ENCODE measurements at places on chromosomes 3 and 15.

DNA sequence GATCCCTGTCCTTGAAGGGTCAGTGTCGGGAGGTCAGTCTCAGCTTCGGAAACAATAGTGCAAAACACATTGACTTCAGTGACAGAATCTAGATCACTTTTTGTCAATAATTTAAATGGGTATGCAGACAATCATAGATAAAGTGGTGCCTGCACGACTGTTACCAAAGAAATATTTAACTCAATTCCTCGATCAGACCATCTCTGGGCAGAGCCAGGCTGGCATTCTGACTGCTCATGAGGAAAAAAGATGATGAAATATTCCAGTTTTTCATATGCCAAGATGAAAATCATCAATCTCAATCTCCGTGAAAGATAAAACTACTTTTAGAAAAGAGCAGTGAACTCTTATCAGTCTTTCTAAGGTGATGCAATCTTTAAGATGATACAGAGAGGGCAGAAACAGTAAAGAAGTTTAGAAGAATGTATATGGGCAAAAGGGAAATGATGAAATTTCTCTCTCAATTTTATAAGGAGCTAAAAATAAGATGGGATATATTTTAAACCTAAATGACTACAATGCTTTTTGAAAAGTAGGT is 169.9 kb downstream of the WDR72 start:
- no peak for DNase-seq

- DNase-seq, result no peak
Measured at GRCh38 chr15:57053470-57053869, 135.0 kb downstream of the TCF12 start.

DNA sequence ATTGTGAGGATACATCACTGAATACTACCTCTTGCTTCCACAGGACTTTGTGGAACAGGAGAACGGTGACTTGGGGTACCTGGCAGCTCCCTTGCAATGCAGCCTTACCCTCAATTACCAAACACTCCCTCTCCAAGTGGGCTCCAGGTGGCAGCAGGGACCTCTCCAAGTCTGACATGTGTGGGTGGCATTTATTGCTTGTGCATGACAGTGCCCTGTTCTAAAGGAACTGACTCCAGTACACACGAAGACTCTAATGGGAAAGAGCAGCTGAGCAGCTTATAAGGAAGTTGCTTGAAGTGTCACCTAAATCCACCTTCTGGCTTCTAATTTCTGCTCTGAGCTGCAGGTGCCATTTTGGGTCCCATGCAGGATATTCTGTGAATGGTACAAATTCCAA is 174.1 kb upstream of the SLCO3A1 start:
- DNase-seq, result no peak

GRCh38 chr15:58190419-58190818 is 52.2 kb downstream of the AQP9 start:
- no peak for DNase-seq

- DNase-seq, result no peak
Measured at GRCh38 chr3:143526011-143526545, 322.2 kb downstream of the SLC9A9 start.

- peak; percentile 32 for DNase-seq
Measured at GRCh38 chr15:74453925-74454763, 6.8 kb downstream of the UBL7 start.

- DNase-seq, result no peak
Measured at GRCh38 chr15:53716909-53717876, 42.3 kb downstream of the WDR72 start.

- no peak for DNase-seq
Measured at GRCh38 chr15:50431204-50431603, 7.0 kb downstream of the USP8 start.

GRCh38 chr3:71103430-71103921 is 480.1 kb downstream of the FOXP1 start:
- peak; percentile 71 for DNase-seq

- DNase-seq, result no peak
Measured at GRCh38 chr3:161920196-161920595, 423.6 kb downstream of the OTOL1 start.

DNA sequence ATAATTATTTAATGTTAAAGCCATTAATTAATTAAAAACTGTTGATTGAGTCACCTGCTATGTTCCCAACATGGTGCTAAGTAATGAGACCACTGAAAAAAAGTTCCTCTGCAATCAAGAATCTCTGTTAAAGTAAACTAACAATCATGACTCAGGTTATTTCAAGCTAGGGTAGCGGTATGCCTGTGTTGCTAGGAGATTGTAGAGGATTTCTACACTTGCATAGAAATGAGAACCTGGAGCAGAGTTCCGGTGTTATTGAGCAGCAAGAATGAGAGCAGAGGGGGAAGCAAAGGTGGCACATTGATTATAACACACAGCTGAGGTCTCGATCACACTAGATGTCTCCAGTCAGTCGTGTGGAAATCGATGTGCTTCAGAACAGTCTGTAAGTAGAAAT is 41.4 kb downstream of the C3orf85 start:
- DNase-seq, result no peak

DNA sequence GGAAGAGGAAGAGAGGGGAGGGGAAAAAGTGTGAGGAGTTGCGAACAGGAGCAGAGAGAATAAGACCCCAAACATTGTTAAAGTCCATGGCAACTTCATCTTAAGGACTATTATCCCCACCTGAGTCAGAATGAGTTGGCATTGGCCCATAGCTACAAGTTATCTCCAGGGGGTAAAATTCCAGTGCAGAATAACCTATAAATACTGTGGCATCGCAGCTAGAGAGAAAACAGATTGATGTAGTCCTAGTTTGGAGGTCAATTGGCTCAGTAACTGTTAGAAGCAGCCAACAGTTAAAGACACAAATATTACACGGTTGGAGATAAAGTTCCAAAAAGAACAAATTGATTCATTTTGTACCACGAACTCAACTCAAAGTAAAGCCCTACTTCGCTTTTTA is 313.9 kb upstream of the CCDC54 start:
- DNase-seq, result no peak

- peak; percentile 58 for DNase-seq
Measured at GRCh38 chr3:120448756-120449155, 2.0 kb downstream of the FSTL1 start.

GRCh38 chr15:33559207-33559890 is 248.6 kb downstream of the RYR3 start:
- DNase-seq, result no peak

DNA sequence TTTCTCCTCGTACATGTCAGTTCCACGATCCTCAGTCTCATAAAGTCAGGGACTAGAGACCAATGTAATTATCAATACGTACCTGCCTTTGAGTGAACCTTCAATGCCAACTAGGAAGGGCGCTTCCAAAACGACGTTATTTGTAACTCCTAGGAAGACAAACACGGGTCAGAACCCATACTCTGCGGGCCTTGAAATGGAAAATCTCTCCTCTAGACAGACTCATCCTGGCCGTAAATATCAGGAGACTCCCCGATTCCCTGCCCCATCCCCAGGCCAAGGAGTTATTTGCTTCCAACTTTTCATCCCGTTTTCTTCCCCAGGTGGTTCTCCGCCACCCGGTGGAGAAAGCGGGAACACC is 578 bp downstream of the OIP5 start:
- no peak for DNase-seq

- no peak for DNase-seq
Measured at GRCh38 chr15:62419192-62419591, 254.1 kb upstream of the C2CD4B start.

GRCh38 chr3:177574222-177574856 is 377.1 kb upstream of the TBL1XR1 start:
- peak; percentile 83 for DNase-seq

DNA sequence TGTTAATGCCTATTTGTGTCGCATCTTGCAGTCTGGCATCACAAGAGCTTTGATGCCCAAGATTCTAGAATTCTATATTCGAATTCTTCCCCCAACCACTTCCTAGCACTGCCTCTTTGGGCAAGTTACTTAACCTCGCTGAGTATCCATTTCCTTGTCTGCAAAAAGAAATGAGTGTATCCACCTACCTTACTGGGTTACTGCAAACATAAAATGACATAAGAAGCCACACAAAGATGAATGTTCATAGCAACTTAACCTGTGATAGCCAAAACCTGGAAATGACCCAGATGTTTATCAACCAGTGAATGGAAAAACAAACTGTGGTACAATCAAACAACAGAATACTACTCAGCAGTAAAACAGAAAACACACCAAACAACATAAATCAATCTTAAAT is 24.9 kb downstream of the RFTN1 start:
- DNase-seq, result no peak

Measured in non-pigmented ciliary epithelial cell (primary cell).